ENCODE measurements at places on chromosomes 3 and 15.

- DNase-seq = no peak
Measured at GRCh38 chr3:23550402-23550801, 255.4 kb upstream of the UBE2E1 start.

DNA sequence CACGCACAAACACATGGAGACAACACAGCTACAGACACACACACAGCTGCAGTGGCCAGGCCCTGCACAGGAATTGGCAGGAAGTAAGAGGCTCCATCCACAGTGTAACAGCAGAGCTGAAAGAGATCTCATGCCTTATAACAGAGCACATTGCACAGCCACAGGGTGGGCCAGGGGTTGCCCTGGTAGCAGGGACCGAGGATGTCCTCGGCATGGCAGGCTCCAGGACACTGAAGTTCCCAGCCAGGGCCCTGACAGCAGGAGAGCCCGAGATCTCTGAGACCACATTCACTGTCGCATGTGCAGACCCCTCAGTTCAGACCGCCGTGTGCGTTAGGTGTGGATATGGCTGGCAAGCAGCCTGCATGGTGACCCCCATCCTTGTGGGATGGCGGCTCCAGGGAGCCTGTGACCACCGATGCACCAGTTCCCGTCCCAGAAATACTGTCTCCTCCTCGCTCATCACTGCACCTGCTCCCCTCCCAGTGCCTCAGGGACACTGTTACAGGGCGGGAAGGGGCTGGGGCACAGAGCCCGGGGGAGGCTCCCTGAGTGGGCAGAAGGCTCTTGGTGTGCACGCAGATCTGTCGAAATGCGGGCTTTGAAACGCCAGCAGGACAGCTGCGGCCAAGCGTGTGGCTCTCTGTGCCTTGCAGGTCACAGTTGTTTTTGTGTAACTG, 1.5 kb upstream of the OCA2 start:
- no peak for DNase-seq

DNA sequence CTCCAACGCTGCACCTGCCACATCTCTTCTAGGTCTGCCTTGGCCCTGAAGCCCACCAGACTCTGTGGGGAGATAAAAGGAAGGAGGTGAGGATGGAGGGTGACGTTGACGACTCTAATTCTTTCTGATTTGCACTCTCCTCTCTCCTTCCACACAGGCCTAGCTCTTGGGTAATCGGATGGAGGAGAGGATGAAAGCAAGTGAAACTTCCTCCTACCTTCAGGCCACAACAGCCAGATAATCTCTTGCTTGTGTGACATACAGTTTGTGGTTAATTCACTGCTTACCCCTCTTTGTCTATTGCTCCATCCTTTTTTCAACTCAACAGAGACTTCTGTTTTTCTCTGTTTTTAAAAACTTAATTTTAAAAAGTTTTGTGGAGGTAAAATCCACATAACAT, 208.1 kb downstream of the SV2B start:
- no peak for DNase-seq

- DNase-seq = no peak
Measured at GRCh38 chr3:71850654-71851053, 65.7 kb upstream of the PROK2 start.

GRCh38 chr3:194995922-194996321, 275.0 kb downstream of the XXYLT1 start:
- no peak for DNase-seq

GRCh38 chr3:120850381-120851295, 57.4 kb upstream of the STXBP5L start:
- DNase-seq = no peak

DNA sequence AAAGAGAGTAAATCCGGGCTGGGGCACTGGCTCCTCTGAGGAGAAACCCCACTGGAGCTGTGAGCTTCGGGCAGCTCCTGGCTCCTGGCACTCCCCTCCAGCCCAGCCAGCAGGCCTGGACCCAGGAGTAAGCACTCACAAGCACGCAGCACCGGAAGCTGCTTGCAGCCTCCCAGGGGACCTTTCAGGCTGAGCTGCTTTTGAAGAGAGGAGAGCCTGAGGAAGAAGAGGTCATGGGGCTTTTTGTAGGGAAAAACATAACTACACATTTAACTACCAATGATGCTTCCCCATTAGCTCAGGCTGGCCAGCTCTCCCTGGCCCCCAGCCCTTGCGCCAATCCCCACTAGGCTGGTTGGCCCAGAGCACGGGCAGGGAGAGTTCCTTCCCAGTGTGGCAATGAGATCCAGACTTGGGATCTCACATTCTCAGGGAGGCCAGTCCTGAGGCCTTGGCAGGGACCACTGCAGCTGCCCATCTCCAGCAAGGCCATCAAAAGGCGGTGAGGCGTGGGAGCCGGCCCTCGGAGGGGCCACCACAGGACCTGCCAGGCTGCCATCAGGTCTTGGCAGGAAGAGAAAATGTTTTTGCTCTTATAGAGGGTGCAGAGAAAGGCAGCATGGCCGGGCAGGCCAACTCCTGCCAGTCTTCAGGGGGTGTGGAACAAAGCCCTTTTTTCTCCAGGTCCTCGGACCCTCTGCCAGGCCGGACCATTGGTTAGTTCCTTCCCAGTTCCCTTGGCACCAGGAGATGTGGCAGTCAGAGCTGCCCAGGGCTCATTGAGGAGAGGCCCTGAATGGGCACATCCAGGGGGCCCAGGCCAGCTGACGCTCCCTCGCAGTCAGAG, 41.5 kb upstream of the MFGE8 start:
- no peak for DNase-seq

DNA sequence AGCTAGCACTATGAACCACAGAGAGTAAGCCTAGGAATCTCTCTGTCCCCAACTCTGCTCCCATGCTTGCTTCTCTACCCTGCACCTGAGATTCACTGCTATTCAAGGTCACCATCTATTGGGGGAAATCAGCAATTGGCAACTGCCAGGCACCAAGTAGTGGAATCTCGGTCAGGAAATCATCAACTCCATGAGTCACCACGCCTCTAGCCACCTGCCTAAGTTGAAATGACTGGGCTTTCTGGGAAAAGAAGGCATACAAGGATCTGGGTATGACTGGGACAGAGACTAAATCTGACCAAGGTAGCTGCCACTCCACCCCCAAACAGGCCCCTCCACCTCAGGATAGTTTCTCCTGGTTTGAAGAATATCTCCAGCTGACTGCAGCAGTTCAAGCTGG, 464.1 kb upstream of the CBLB start:
- DNase-seq = peak; percentile 84

- DNase-seq = no peak
Measured at GRCh38 chr3:98778383-98778782, 15.2 kb downstream of the ST3GAL6 start.

DNA sequence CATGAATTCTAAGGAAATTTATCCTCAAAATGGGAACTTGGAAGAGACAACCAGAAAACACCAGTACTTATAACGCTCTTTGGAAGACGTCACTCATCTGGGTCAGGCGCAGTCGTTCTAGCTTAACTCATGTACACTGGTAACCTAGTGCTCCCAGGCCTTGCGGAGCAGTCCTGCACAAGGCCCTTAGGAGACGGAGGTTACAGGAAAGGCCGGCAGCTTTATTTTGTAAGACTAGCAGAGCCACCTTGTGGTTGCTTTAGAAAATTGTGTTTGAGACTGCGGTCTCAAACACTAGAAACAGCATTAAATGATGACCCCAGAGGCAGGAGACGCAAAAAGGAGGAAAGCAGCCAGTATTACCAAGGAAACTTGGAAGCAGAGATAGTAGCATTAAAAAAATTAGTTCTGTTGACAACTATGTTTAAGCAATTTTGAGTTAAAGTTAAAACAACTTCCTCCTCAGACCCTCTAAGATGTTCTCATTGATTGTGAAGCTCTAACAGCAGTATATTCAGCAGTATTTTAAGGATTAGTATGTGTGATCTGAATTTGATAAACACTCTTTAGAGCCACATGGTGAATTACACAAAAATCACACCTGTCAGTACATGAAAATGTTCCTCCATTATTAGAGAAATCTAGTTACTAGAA, 141.9 kb upstream of the C2CD4B start:
- peak; percentile 84 for DNase-seq

GRCh38 chr15:60000824-60001609, 3.1 kb upstream of the FOXB1 start:
- DNase-seq = no peak

DNA sequence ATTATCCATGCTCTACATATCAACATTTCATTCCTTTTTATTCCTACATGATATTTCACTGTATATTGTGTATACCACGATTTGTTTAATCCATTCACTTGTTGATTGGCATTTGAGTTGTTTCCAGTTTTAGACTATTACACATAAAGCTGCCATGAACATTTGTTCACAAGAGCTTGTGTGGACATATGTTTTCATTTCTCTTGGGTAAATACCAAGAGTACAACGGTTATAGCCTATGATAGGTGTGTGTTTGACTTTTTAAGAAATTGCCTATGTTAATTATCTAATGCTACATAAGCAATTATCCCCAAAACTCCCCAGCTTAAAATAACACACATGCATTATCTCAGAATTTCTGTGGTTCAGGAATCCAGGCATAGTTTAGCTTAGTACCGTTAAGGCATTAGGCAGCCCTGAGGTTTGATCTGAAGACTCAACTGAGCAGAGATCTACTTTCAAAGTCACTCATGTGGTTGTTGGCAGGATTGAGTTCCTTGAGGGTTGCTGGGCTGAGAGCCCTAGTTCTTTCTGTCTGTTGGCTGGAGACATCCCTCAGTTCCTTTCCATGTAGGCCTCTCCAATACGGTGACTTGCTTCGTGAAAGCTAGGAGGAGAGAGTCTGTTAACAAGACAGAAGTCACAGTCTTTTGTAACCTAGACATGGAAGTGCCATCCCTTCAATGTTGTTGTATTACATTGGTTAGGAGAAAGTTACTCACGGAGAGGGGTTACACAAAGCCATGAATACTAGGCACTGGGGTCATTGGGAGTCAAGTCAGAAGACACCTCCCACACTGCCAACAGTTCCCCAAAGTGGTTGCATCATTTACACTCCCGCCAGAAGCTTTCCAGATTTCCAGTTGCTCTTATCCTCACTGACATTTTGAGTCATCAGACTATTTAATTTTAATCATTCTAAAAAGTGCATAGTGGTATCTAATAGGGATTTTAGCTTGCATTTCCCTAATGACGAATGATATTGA, 21.0 kb upstream of the PCSK6 start:
- DNase-seq = no peak

GRCh38 chr3:164007765-164008164, 1070.5 kb downstream of the SI start:
- DNase-seq = no peak

DNA sequence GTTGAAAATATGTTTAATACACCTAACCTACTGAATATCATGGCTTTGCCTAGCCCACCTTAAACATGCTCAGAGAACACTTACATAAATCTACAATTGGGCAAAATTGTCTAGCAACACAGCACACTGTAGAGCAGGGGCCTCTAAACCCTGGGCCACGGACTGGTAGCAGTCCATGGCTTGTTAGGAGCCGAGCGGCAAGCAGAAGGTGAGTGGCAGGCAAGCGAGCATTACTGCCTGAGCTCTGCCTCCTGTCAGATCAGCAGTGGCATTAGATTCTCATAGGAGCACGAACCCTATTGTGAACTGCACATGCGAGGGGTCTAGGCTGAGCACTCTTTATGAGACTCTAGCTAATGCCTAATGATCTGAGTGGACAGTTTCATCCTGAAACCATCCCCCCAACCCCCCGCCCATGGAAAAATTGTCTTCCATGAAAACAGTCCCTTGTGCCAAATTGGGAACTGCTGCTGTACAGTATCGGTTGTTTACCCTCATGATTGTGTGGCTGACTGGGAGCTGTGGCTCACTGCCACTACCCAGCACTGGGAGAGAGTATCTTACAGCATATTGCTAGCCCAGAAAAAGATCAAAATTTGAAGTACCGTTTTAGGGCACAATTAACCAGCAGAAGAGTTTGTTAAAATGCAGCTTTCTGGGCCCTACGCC, 26.1 kb downstream of the CMSS1 start:
- DNase-seq = no peak

DNA sequence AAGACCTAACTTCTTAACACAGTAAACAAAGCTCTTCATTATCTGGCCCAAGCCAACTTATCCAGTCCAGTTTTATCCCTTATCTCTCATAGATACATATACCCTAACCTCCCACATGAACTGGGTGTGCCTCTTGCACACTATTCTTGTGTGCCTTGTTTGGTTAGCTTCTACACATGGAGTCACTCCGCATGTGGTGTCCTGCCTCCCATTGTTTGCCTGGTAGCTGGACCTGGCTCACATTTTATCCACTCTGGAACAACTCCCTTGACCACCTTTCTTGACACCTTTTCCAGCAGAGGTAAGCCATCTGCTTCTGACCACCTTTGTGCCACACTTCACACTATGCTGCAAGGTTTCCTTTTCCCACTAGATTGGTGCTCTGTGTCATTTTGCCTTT, 15.2 kb downstream of the TIPARP start:
- no peak for DNase-seq

DNA sequence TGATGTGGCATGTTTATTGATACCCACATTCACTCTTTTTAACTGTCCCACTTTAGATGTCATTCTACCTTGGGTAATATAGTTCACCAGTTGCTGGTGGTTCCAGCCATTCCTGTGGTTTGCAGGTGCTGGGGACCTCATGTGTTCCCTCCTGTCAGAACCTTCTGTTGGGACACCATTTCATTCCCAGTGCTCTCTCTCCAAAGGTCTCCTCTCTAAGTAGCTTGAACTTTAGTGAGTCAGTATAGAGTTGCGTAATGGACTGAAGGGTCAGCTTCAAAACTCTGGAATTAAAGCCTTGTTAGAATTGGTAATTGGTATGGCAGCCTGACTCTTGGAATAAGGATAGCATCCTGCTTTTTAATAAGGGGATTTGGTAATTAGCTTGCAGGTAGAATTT, 108.5 kb downstream of the PLCL2 start:
- DNase-seq = peak; percentile 76

DNA sequence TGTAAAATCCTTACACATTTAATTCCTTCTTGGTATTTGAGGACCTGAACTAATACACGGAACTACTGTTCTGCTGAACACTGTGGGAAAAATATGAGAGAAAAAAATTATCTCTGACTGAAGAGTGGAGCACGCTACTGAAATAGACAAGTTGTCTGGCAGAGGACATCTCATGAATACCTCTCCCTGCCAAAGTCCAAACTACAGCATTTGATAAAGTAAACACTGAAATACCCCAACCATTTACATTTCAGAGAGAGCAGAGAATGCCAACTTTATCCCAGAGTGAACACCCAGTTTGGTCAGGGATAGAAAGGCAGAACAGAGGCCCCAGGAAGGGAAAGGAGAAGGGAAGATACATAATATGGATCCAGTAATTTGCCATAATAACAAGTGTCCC, 920.7 kb downstream of the SQOR start:
- DNase-seq = no peak

- DNase-seq = no peak
Measured at GRCh38 chr15:77675806-77676415, 43.2 kb upstream of the LINGO1 start.

DNA sequence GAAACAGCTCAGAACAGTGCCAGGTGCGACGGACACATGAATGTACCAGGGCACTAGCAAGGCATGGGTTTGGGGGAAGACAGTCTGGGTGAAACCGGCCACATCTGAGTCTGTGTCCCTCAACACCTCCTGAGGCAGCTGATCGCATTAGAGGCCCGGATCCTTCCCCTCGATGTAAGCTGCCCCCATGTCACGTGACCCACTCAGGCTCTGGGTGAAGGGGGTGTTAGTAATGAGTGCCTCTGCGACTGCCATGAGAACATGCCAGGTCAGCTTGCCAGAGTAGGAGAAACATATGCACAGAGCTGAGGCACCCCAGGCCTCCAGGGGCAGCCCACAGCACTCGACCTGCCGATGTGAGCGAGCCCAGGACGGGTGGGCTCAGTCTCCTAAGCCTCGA, 29.7 kb downstream of the PRR23E start:
- DNase-seq = no peak

All from trophoblast cell (in vitro differentiated cells and primary cell).